ENCODE measurements at places on chromosomes 16 and 17.
A peak's percentile ranks its signal among the peaks of the same experiment; 100 is the strongest.

DNA sequence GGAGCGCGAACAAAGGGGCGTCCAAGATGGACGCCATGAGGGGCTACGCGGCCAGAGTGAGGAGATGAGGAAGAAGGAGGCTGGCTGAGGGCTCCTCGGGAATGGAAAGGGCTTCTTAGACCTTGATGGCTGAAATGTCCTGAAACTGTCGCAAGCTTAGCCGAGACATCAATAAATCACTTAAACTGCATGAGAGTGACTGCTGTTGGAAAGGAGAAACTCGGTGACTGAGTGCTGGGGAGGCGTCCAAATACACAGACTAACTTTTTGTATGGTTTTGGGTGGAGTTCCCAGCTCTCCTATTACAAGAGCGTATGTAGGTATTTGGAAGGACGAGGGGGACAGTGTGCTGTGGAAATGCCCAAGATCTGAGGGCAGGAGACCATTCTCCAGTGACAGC lies 1.4 kb upstream of the GEMIN4 start:
- DNase-seq, result no peak

GRCh38 chr17:18187821-18188761 lies 4.5 kb downstream of the ALKBH5 start:
- DNase-seq, result no peak

DNA sequence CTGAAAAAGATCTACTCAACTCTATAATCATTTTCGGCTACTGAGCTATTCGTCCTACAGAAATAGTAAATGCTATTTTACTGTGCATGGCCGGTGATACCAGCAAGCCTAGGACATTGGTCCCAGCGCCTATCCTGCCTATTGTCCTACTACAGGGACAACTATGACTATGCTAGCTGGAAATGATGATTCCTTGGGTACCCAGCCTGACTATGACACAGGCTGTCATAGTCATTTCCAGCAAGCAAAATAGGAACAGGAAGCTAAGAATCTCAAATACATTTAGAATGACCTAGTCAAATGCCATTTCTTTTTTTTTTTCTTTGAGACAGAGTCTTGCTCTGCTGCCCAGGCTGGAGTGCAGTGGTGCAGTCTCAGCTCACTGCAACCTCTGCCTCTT lies 33.7 kb upstream of the HSBP1 start:
- DNase-seq, result no peak

DNA sequence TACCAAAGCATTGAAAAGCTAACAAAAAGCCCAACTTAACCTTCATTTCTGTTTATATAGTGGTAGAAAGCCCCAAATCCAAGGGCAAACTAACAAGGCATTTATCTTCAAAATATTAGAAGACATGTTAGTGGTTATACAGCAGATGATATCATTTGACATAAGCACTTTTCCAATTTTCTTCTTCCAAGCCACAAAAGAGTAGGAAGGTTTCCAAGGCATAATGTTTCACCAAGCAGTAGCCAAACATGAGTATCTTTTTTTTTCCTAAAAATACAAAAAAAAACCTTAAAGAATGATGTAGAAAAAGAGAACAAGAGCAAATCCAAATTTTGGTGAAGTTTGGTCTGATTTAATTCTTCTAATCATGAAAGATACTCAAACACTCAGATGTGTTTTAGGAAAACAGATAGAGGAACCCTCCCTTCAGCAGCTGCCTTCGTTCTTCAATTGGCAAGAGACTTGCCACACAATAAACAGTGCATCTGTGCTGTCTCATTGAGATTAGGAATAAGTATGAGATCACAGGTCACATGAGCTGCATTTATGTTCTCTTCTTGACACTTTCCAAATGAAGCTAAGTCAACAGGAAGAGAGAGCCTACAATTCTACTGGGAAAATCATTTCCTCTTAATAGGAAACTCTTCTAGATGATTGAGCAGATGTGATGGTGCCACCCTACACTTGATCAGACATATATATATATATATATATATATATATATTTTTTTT lies 106.7 kb downstream of the TTC19 start:
- no peak for DNase-seq

GRCh38 chr17:14427900-14428647 lies 127.2 kb downstream of the HS3ST3B1 start:
- DNase-seq, result peak; percentile 8

DNA sequence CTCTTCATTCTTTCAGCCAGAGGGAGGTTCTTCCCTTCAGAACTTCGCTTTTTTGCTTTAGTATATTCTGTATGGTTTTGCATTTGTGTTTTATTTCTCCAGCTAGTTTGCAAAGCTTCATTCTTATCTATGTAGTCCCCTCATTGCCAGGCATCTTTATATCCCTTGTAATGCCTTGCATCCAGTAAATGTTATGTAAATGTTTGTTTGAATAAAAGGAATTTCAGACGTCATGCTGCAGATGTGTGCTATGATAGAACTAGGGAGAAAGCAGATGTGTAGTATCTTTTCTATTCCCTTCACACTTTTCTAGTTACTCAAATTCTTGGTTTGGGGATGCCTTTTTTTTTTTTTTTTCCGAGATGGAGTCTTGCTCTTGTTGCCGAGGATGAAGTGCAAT lies 62.6 kb upstream of the RASL10B start:
- DNase-seq, result no peak

DNA sequence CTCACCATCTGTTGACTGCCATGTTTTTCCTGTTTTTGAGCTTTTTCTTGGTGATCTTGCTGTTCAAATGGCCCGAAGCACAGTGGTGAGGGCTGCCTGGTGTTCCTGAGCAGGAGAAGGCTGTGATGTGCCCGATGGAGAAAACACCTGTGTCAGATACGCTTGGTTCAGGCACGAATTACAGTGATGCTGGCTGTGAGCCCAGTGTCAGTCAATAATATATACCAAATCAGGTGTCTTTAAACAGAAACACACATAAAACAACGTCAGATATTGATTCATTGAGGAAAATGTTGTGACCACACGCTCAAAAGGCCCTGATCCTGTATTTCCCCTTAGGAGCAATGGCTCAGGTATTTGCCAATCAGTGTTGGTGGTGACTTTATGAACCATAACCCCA lies 111.7 kb downstream of the SDR42E1 start:
- no peak for DNase-seq

GRCh38 chr17:66985338-66986237 lies 21.1 kb downstream of the CACNG4 start:
- no peak for DNase-seq

DNA sequence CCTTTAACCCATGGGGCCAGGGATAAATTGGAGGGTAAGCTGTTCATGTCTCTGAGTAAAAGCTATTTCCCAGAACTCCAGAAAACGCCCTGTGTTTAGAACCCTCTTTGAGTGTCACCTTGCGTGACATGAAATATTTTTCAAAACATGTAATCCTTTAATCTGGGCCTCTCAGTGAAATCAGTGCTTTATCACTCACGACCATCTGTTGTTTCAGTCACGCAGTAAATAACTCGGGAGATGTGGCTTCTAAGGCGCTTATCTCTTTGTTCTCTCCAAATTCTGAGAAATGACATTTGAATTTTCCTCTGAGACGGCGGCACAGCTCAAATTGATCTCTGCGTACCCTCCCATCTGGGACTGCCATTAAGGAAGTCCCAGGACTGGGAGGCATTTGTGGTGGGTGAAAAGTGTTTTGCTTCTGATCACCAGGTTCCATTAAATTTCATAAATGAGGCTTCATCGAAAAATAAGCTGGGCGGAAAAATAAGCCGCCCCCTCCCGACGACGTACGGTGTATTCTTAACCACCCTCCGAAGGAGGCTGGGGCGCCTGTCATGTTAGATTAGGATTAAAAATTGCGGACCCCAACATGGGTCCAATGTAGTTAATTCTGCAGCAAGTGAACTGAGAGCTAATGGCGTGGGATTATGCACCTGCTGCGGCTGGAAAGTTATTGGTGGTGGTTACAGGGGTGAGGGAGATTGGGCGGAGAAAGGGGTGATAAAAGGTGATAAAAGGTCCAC lies 12.7 kb downstream of the WFDC1 start:
- DNase-seq, result no peak

DNA sequence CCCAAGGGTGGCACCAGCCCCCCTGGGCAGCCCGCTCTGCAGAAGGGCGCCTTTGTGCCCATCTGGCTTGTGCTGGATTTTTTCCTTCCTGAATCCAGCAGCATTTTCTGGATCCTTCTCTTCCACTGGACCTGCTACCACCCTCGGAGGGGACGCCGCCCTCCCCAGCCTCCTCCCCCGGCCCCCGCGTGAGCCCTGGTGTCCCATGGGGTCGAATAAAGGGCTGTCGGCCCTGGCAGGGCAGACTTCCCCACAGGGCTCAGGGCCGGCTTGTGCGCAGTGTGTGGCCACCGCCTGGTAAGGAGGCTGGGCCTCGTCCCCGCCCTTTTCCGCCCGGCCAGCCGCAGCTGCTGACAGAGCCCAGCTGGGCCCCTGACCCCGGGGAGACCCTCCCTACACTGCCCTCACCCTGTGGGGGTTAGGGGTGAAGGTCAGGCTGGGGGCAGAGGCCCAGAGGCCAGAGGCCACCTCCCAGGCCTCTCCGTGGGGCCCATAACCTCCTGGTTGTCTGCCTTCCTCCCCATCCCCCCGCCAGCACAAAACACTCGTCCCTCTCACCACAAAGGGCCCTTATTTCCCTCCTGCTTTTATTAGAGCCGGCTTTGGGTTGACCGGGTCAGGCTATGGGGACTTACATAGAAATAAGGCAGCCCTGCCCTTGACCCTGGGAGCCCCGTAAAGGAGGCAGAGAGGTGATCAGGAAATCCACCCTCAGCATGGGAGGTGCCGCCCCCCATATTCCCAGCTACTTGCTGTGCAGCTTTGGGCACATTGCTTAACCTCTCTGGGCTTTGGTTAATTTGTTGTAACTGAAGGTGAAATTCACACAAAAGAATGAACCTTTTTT lies 179.3 kb upstream of the CIBAR2 start:
- DNase-seq, result no peak

GRCh38 chr17:50722746-50723145 lies 3.3 kb downstream of the LUC7L3 start:
- no peak for DNase-seq
